ENCODE measurements at places on chromosomes 16 and 17.

GRCh38 chr17:69960755-69961154 is 114.3 kb upstream of the KCNJ16 start:
- DNase-seq = no peak

- no peak for DNase-seq
Measured at GRCh38 chr17:66834919-66835454, at the start of gene CACNG5. TSS of gene CACNG5 (plus strand) at chr17:66835117. CDS start at chr17:66877333, 42,216 bp downstream.

DNA sequence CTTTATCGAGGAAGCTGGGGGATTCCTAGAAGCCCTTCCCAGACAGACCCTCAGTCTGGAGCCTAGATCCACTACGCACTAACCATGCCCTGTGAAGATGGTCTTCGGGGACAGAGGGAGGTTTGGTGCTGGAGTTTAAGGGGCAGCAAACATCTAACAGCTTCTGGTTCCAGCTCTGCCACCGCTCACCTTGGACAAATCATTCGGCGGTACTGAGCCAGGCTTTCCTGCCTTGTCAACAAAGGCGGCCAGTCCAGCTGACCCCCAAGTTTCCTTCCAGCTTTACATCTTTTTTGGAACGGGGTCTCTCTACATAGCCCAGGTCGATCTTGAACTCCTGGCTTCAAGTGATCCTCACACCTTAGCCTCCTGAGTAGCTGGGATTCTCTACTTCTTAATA is 369 bp upstream of the GJD3 start:
- no peak for DNase-seq

- no peak for DNase-seq
Measured at GRCh38 chr16:67726106-67727034, 7.3 kb upstream of the GFOD2 start.

DNA sequence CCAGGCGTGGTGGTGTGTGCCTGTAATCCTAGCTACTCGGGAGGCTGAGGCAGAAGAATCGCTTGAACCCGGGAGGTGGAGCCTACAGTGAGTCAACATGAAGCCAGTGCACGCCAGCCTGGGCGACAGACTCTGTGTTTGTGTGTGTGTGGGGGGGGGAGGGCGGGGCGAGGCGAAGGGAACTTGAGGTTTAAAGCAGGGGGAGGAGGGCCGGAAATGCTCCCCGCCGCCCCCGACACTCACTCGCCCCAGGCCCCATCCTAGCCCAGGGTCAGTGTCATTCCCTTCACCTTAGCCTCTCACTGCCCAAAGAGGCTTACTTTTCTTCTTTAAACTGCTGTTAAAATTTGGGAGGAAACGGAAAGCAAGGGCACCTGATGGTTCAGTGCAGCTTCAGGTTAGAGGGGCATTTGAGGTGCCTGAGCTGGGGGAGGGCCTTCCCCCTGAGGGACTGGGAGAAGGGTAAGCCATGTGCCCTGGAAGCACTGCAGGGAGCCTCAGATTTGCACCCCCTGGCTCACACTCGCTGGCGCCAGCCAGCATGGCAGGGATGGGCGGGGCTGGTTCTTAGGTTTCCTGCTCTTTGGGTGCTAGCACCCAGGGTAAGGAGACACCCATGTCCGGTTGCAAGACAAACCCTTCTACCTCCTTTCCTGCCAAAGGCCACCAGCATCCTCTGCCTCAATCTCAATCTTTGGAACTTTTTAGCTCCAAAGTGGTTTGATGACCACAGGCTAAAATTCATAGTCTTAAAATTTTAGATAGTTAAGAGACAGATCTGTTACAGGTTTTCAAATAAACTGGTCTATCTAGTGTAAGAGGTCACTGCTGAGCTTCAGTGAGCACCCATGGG is 2.2 kb upstream of the LIMD2 start:
- peak; percentile 80 for DNase-seq

GRCh38 chr17:61144617-61145564 is 254.8 kb upstream of the TBX2 start:
- no peak for DNase-seq

DNA sequence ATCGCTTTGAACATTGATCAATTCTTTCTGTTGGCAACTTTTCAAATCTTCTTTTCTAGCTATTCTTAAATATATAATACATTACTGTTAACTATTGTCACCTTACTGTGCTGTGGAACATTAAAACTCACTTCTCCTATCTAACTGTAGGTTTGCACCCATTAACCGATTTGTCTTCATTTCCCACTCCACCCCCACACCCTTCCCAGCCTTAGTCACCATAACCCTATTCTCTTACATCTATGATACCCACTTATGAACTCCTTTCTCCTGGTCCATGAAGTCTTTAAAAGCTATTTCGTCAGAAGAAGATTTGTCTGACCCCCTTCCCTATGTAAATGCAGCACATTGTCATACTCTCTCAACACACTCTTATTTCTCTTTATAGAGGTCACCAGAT is 993.4 kb upstream of the EEF2KMT start:
- no peak for DNase-seq

DNA sequence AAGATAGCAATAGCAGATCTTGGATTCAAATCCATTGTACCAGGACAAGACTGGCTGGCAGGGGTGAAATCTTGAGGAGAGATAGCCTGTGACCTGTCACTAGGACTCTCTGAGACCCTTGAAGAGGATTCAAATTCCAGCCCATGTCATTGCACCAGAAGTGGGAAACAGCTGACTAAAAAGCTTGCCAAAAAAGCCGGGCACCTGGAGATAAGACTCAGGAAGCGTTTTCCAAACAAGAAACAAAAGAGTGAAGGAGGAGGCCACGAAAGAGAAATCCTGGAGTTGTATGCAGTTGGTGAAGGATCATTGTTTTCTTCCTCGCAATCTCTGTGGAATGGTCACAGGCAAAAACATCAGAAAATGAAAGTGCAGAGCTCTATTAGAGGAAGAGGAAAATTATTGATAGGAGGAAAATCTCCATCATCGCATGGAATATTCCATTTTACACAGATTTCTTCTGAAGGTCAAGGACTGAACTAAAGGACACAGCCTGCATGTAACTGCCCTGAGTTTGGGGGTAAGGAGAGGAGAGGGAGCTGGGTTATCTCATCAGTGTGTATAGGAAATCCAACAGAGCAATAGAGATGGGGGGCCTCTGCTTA is 9.0 kb upstream of the WSB1 start:
- no peak for DNase-seq
